ENCODE measurements at places on chromosomes 3 and 15.
A peak's percentile ranks its signal among the peaks of the same experiment; 100 is the strongest.

GRCh38 chr15:64597477-64597822 is 137.1 kb downstream of the ZNF609 start:
- no peak for DNase-seq

DNA sequence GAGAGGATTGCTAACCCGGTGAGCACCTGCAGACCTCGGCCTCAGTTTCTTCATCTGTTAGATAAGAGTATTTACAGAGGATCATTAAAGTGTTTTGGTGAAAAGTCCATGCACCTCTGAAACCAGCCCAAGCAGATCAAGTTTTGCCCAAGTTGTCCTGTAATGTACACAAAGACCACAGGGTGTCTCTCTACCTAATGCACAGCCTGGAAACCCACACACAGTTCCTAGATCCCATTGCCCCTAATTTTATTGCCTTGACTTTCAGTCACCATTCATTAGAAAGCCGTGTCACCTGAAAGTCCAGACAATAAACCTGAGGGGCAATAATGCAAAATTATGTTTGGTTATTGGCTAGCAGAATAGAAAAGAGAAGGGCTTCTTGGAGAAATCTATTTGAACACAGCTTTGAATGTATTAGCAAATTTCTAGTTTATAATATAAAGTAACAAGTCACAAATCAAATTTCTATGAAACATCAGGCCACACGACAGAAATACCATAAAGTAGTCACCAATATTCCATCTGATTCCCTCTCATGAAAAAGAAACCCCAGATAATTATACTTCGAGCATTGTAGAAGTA is 161.3 kb upstream of the SLC2A2 start:
- DNase-seq: peak; percentile 66

GRCh38 chr15:75361989-75362641 is 6.3 kb downstream of the MAN2C1 start:
- DNase-seq: no peak

GRCh38 chr3:134618478-134619300 is 32.1 kb downstream of the KY start:
- DNase-seq: no peak

DNA sequence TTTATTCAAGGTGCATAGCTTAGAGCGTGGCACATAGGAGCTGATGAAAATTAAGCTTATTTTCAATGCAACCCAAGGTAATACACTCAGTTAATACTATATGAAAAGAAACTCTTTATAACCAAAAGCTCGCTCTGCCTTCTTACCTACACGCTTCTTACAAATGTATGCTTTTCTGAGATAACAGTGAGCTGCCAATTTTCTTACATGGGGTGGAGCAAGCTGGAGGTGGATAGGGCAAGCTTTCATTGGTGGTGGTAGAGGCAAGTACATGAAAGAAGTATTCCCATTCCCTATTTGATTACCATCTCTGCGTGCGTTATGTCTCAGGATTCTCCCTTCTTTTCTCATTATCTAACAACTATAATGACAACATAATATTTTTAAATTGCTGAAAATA is 8.9 kb downstream of the DZIP3 start:
- DNase-seq: no peak

DNA sequence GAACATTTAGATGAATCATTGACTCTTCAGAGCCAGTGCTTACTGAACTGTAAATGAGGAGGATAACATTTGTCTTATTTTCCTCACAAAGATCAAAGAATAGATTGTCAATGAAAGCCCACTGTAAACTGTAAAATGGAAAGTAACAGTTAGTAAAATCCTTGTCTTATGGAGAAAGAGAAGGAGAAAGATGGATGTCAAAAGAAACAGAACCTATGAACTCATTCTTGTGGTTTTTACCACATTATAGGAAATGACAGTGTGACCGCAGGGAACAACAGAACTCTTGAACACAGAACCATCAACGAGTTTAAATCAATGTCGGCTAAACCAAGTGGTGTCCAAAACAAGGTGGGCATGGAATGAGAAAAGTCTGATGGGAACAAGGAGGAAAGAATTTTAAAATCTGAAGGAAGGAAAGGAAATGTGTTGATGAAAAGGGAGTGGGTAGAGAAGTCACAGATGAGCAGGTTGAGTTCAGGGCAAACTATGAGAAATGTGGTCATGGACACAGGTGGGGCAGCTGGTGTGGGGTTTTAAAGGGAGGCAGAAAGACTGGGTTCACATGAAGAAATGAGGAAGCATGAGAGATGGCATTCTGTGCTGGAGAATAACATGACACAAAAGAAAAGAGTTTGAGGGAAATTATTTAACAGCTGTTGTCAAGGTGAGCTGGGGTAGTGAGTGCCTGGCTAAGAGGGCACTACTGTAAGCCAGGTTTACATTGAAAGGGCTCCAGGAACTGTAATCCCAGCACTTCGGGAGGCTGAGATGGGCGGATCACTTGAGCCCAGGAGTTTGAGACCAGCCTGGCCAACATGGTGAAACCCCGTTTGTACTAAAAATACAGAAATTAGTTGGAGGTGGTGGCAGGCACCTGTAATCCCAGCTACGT is 42.4 kb upstream of the ETV5 start:
- peak; percentile 36 for DNase-seq

GRCh38 chr3:59772416-59773408 is 722.9 kb upstream of the CFAP20DC start:
- no peak for DNase-seq

- DNase-seq: no peak
These were observed 141.0 kb downstream of the TJP1 start for GRCh38 chr15:29681166-29681845.

DNA sequence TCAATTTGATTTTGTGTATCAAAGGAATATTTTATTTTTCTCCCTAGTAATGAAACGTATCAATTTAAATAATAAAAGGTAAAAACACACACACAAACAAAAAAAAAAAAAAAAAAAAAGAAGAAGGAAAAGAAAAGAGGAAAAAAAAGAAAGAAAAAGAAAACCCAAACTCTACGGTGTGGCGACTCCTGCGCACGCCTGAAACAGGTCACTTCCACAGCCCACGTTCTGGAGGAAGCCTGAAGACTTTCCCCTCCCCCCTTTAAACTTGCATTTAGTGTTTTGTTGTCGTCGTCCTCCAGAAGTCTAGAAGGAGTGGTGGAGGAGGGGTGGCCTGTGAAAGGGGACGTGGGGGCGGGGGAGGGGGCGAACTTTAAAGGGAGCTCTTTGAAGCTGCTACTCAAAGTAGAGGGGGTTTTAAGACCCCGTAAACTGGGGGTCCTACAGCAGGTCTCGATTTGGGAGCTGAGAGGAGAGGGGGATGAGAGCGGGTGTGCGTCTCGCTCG is 2.3 kb upstream of the TLE3 start:
- peak; percentile 29 for DNase-seq

DNA sequence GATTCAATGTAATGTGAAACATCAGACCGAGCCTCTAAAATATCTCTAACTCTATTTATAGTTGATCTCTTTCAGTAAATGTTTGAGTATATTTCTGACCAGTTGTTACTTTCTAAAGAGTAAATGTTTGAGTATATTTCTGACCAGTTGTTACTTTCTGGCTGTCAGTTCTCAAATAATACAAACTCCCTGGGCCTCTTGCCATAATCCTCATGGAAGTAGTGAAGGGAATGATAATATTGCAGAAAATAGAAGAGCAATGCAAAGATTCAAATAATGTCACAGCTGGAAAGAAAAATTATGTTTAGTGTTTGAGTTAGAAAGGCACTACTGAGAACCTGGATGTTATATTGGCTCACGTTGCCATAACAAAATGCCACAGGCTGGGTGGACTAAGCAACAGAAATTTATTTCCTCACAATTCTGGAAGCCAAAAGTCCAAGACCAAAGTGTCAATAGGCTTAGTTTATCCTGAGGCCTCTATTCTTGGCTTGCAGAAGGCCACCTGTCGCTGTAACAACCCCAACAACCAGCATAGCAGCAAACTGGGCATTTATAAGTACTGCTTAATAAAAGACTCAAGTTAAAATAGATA is 470.6 kb upstream of the BCHE start:
- DNase-seq: no peak

DNA sequence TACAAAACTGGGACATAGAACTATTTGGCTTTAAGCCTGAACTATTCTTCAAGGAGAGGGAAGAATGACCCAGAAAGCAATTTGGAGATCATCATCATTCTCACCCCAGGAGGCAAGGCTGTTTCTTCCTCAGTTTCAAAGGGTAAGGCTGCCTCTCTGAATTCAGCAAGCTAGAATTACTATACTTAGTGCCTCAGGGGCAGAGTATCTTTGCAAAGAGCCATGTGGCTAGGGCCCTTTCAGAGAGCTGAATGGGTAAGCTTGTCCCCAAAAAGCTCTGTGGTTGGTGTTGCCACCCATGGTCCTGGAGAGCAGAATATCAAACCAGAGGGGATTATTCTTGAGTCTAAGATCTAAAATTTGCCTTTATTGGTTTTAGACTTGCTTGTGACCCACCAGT is 720.3 kb upstream of the ARPP21 start:
- DNase-seq: no peak

DNA sequence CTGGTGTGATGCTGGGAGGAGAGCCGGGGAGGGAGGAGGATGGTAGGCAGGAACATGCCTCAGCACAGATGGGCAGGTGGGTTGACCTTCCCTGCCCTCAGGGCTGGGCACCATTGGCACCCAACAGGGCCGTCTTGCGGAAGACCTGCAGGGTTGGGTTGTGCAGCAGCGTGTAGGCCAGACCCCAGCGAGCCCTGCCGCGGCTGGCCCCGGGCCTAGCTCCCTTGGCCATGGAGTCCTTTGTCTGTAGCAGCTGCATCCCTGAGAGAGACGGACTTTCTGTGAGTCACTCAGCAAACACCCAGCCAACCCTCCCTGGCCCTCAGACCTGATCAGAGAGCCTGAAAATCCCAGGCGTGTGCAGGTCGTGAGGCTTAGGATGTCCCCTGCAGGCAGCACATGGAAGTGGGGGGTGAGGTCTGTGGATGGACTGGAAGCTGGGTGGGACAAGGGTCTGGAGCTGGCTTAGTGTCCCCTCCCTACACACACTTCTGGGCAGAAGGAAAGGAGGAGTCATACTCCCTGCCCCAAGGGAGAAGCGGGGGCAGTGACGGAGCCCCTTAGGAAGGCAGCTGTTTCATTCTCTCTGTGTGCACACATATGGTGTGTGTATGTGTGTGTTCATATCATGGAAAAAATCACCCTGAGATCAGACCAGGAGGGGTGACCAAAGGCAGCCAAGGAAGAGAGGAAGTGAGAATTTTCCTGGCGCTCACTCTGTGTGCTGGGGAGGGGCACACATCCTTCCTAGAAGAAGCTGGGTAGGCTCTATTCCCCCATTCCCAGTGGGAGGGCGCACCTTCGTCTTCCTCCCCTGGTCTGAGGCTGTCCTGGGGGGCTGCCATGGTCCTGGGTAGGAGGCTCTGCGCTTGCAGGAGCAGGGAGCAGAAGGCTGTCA is 6.7 kb downstream of the ISLR start:
- DNase-seq: peak; percentile 78

DNA sequence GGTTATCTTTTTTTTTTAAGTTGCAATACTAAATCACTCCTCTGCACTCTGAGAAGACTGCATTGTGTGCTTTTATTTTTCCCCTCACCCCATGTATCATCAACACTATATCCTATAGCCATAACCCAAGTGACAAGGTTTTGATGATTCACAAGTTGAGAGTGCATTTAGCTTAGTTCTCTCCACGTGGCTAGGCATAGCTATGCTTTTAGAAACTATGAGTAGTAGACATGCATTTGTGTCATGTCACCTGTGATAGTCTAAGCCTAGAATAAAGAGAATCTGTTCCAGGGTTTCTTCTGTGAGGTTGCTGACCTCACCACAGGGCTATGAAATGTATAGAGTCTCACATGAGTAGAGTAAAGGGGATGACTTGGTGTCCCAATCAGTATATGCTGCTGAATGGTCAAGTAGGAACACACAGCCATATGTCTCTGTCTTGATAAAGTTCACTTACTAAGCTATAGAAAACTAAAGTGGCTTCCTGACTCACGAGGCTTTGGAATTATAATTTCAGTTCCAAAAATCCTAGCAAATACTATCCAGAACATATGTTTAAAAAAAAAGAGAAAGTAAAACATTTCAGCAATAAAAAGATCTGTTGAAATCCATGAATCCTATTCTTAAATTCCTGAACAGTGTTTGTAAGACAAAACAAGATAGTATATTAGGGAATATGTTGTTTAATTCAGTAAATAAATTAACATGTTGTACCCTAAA is 206.3 kb downstream of the LSAMP start:
- no peak for DNase-seq

DNA sequence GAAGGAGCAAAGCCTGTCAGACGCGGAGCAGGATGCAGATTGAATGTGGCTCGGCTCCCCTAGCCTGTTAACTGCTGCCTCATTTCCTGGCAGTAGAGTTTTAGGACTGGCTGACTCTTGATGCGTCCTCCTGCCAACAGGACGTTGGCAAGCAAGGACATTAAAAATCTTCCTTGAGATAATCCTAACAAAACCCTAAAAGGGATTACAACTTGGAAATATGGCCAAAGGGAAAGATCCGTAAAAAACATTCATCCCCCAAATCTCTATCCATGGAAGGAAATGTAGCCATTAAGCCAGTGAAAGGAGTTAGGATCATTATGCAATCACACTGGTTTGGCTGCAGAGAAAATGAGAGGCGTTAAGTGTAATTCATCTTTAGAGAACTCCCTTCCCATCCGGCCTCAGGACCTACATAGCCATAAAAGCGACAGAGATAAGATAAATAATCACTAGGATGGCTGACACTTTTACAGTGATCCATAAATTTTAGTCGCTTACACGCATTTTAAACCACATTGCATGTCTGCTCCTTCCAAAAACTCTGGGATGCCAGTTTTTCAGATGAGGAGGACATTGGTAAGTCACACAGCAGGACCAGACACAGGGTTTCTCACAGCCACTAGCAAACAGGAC is 44.5 kb upstream of the C3orf80 start:
- peak; percentile 52 for DNase-seq

DNA sequence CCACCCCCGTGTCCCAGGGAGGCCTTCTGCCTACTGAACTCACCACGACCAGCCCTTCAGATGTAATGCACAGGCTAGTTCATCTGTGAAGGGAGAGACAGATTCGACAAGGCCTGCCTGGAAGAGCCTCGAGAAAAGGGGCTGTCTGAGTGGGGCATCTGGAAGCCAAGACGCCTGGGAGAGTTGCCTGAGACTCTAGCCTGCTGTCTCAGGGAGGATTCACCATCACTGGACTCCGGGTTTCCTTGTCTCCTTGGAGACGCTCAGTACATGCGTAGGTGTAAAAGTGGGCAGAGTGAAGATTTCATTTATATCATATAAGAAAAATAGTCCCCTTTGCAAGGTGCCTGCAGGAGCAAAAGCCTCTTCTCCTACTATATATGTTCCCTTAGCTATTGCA is 468.9 kb downstream of the FOXP1 start:
- DNase-seq: no peak

- peak; percentile 31 for DNase-seq
These were observed 15.7 kb upstream of the GXYLT2 start for GRCh38 chr3:72872183-72872582.

DNA sequence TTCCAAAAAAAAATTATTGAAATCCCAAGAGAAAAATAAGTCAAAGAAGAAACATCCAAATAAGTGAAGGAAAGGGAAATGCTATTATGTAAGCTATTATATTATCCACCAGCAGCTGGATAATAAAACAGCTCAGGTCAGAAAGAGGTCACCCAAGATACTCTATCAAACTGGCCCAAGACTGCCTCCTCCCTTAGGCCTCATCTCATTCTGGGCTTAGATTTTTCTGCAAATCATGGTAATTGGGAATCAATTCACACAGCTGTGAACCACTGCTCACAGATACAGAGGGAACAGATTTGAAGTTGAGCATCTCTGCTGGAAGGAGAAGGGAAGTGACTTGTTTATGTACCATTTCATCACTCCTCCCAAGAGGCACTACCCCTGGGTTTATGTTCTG is 294.6 kb upstream of the DPPA4 start:
- DNase-seq: no peak

- no peak for DNase-seq
These were observed 2.2 kb downstream of the USP8 start for GRCh38 chr15:50426428-50426827.
